B cell (primary cell): ENCODE measurements at places on chromosomes 6 and 20.

DNA sequence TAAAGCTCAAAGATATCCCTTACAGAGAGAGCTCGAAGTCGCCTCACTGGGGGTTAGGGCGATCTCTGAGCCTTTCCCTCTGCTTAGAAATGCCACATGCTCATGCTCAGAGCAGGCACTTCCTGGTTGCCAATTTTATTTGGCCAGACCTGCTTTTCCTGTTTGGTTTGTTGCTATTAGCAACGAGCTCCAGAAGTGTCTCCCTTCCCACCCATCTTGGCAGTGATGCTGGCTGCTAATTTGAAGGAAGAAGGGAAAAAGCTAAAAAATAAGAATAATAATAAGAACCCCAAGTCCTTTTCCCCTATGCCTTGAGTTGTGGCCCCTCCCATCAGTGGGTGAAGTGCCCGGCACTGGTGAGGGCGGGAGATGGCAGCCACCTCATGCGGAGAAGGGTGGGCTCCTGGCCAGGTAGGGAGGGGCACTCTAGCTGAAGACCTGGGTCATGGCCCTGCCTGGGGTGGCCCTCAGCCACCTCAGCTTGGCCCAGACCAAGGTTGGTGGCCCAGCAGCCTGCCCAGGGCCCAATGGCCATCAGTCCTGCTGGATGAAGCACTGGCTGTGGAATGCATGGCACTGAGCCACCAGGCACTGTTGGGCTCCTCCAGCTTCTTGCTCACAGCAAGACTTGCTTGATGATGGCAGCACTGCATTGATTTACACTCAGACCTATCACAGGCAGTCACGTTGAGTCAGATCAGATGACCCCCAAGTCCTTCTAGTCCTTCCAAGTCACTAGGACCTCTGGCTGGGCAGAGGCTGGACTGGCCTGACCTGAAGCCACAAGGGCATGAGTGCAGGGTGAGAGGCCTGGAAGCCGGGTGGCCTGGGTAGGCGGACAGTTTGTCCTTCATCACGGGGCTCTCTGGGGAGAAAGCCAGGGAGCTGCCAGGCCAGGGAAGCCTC is 79.0 kb downstream of the SYNJ2 start:
- no peaks in the 10 kb centered on the region for H3K36me3 ChIP-seq
- no peaks in the 10 kb centered on the region for H3K27me3 ChIP-seq
- H3K4me1 ChIP-seq, result no peaks in the 10 kb centered on the region
- no peak overlapping the region for H3K27ac ChIP-seq
- DNase-seq, result no peak

DNA sequence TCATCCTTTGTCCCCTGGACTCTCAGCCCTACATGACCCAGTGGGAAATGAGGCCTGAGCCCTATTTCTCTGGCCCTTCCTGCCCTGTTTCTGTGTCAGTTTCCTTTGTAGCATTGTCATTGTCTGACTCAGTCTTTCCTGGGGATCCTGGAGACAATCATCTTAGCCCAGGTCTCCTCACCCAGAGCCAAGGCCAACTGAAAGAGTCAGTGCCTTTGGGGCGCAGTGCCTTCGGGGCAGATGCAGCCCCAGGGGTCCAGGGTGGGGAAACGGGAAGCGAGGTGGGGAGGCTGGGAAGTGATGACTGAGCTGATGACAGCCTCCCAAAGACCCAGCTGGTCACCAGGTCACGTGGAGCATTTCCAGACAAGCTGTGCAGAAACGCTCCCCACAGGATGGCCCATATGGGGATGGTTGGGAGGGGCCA is 93.3 kb upstream of the SULF2 start:
- H3K4me3 ChIP-seq, result no peak overlapping the region
- H3K27ac ChIP-seq, result no peak overlapping the region
- no peaks in the 10 kb centered on the region for H3K4me1 ChIP-seq
- no peak for DNase-seq

DNA sequence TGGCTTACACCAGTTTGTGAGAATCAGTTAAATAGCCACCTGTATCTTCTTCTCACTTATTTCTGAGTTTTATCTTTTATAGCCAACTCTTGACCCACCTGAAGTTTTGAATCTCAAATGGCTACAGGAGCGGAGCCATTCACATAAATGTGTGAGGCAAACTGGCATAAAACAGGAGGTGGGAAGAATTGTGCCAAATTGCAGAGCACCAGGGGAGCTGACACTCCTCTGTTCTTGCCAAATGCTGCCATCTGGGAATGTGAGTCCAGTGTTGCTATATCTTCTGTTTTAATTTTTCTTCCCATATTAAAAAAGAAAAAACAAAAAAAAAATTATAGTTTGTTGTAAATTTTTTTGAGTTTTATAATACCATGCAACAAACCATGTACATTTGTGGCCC is 17.0 kb upstream of the RNF146 start:
- no peaks in the 10 kb centered on the region for H3K4me1 ChIP-seq
- H3K4me3 ChIP-seq, result no peak overlapping the region
- H3K27me3 ChIP-seq, result no peaks in the 10 kb centered on the region

- H3K36me3 ChIP-seq, result no peaks in the 10 kb centered on the region
- no peak for DNase-seq
- no peaks in the 10 kb centered on the region for H3K4me1 ChIP-seq
- H3K27ac ChIP-seq, result no peak overlapping the region
- H3K4me3 ChIP-seq, result no peak overlapping the region
Observed at GRCh38 chr6:39054577-39055142, 6.1 kb downstream of the GLP1R start.

- DNase-seq, result no peak
- H3K27me3 ChIP-seq, result no peaks in the 10 kb centered on the region
- H3K4me1 ChIP-seq, result no peaks in the 10 kb centered on the region
- H3K4me3 ChIP-seq, result no peak overlapping the region
- no peak overlapping the region for H3K27ac ChIP-seq
- H3K36me3 ChIP-seq, result no peaks in the 10 kb centered on the region
Observed at GRCh38 chr20:47800623-47801022, 15.3 kb upstream of the SULF2 start.

- H3K27me3 ChIP-seq, result no peaks in the 10 kb centered on the region
- no peaks in the 10 kb centered on the region for H3K36me3 ChIP-seq
- H3K27ac ChIP-seq, result no peak overlapping the region
- DNase-seq, result no peak
- H3K4me3 ChIP-seq, result no peak overlapping the region
Observed at GRCh38 chr20:54123587-54124180, 50.1 kb downstream of the CYP24A1 start.

- no peak overlapping the region for H3K27ac ChIP-seq
- H3K4me3 ChIP-seq, result no peak overlapping the region
- H3K27me3 ChIP-seq, result no peaks in the 10 kb centered on the region
- no peaks in the 10 kb centered on the region for H3K36me3 ChIP-seq
- DNase-seq, result no peak
Observed at GRCh38 chr6:90805619-90806155, 218.8 kb upstream of the MAP3K7 start.

DNA sequence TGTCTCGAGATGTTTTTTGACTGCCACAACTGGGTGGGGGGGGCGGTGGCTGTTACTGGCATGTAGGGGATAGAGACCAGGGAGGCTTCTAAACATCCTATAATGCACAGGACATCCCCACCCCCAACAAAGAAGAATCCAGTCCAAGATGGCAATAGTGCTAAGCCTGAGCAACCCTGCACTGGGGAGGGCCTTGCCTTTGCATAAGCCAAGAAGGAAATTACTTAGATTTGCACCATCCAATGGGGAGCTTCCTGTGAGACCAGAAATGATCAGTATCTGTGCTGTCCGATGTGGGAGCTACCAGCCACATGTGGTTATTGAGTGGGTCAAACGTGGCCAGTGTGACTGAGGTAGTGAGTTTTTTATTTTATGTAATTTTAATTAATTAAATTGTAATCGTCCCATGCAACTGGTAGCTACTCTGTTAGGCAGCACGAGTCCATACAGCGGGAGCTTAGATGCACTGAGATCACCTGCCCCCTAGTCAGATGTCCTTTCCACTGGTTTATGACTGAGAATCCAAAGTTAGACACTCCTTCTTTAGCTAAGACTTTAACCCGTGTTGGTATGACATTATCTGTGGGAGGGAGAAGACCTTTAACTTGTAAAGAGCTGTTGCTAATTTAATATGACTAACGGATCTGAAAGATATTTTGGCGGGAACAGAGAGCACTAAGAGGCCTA is 97.4 kb upstream of the NEDD9 start:
- no peaks in the 10 kb centered on the region for H3K27me3 ChIP-seq
- peaks cover 32% of the 10 kb centered on the region for H3K36me3 ChIP-seq
- H3K4me1 ChIP-seq, result peaks cover 55% of the 10 kb centered on the region

GRCh38 chr6:121439475-121439874 is 4.0 kb downstream of the GJA1 start:
- DNase-seq, result no peak
- H3K36me3 ChIP-seq, result no peaks in the 10 kb centered on the region
- no peak overlapping the region for H3K4me3 ChIP-seq
- no peaks in the 10 kb centered on the region for H3K27me3 ChIP-seq
- no peak overlapping the region for H3K27ac ChIP-seq
- peaks cover 20% of the 10 kb centered on the region for H3K4me1 ChIP-seq

DNA sequence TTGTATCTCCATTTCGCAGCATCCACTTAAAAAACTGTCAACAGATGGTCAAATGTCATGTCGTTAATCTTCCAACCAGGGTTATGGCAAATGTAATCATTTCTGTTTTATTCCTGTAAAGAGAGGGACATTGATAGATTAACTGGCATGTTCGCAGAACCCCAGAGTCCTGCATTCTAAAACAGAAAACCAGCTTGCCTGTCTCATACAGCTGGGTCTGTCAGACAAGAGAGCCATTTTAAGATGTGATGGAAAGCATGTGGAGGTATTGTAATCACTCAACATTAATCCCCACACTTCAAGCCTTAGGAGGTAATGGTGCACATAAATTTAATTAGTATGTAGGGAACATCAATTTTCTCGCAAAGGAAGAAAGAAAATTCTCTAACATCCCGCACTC is 4.4 kb downstream of the SMLR1 start:
- H3K4me3 ChIP-seq, result no peak overlapping the region
- DNase-seq, result no peak
- H3K27ac ChIP-seq, result no peak overlapping the region
- H3K27me3 ChIP-seq, result no peaks in the 10 kb centered on the region
- H3K36me3 ChIP-seq, result no peaks in the 10 kb centered on the region

GRCh38 chr6:83511901-83512681 is at the start of gene PRSS35:
Gene PRSS35 (plus strand): TSS chr6:83512534. CDS start chr6:83523442, 10,908 bp downstream.
- no peaks in the 10 kb centered on the region for H3K36me3 ChIP-seq
- H3K27ac ChIP-seq, result no peak within 1 kb of the TSS
- peak; percentile 7 for DNase-seq
- H3K4me3 ChIP-seq, result no peak within 1 kb of the TSS
- H3K4me1 ChIP-seq, result peaks cover 11% of the 10 kb centered on the region
- no peaks in the 10 kb centered on the region for H3K27me3 ChIP-seq

DNA sequence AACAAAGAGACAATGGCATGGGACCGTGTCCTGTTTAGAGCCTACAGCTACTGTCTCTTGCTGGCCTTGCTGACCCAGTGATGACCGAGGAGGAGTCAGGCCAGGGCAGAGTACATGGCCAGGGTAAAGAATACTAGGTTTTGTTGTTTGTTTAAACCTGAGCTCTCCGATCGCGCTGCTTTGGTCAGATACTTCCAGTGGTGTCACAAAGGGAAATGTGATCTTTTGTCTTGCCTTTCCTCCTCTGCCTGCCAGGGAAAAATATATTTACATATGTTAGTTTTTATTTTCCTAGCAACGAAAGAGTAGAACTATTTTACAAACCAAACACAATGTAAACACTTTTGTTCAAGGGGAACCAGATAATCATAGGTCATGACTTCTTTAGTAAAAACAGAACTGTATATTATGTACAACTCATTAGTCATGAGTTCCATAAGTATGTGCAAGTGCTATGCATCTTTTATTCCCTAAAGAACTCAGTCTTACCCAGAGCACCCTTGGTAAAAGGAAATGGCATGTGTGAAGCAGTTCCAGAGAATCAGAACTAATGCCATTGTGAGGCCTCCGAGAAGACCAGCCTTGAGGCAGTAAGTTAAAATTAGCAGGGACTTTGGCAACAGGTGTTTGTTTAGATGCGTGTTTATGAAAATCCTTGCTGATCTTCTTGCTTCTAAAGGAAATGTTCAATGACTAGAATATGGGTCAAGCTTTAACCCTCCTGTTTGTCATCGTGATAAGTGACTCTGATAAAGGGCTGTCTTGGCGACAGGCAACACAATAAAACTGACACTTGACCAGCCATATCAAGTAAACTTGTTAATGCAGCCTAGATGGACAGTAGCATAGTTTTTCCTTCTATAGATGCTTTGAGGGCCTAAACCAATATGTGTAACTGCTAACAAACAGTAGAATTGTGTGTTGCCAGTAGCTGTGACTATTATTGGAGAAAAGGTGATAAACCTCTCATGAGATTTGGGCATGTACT is 204.6 kb downstream of the NKAIN2 start:
- no peak overlapping the region for H3K4me3 ChIP-seq
- no peaks in the 10 kb centered on the region for H3K4me1 ChIP-seq
- H3K27ac ChIP-seq, result no peak overlapping the region
- no peaks in the 10 kb centered on the region for H3K27me3 ChIP-seq

- no peaks in the 10 kb centered on the region for H3K27me3 ChIP-seq
- no peak for DNase-seq
- H3K27ac ChIP-seq, result no peak overlapping the region
- no peaks in the 10 kb centered on the region for H3K36me3 ChIP-seq
- no peak overlapping the region for H3K4me3 ChIP-seq
- H3K4me1 ChIP-seq, result peaks cover 55% of the 10 kb centered on the region
Observed at GRCh38 chr20:5660346-5660745, 89.9 kb upstream of the SHLD1 start.

GRCh38 chr20:22583773-22584521 is 425 bp downstream of the FOXA2 start:
- H3K27ac ChIP-seq, result no peak overlapping the region
- peaks cover 66% of the 10 kb centered on the region for H3K27me3 ChIP-seq
- H3K4me3 ChIP-seq, result no peak overlapping the region
- DNase-seq, result no peak
- no peaks in the 10 kb centered on the region for H3K36me3 ChIP-seq

DNA sequence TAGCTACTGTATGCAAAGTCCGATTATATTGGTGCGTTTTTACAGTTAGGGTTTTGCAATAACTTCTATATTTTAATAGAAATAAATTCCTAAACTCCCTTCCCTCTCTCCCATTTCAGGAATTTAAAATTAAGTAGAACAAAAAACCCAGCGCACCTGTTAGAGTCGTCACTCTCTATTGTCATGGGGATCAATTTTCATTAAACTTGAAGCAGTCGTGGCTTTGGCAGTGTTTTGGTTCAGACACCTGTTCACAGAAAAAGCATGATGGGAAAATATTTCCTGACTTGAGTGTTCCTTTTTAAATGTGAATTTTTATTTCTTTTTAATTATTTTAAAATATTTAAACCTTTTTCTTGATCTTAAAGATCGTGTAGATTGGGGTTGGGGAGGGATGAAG is 13.7 kb upstream of the PLCG1 start:
- peaks cover 23% of the 10 kb centered on the region for H3K36me3 ChIP-seq
- H3K27ac ChIP-seq, result no peak overlapping the region
- no peak overlapping the region for H3K4me3 ChIP-seq
- no peaks in the 10 kb centered on the region for H3K4me1 ChIP-seq
- DNase-seq, result no peak
- no peaks in the 10 kb centered on the region for H3K27me3 ChIP-seq
